Left ventricle myocardium superior (tissue), 1 donor: ENCODE measurements at places on chromosomes 3 and 15. TPM values are rescaled to one million over a fixed set of nuclear protein-coding genes. Genes with fewer than 3 reads are reported as not detected.

- DNase-seq = no peak
Measured at GRCh38 chr15:35399901-35400300, 146.1 kb downstream of the DPH6 start.

INSYN1 gene
- 168 TPM for total RNA-seq

GRCh38 chr15:100937171-100937570, 18.0 kb downstream of the LRRK1 start:
- no peak for DNase-seq

GRCh38 chr3:142337994-142338393, 109.8 kb downstream of the XRN1 start:
- DNase-seq = no peak

DNA sequence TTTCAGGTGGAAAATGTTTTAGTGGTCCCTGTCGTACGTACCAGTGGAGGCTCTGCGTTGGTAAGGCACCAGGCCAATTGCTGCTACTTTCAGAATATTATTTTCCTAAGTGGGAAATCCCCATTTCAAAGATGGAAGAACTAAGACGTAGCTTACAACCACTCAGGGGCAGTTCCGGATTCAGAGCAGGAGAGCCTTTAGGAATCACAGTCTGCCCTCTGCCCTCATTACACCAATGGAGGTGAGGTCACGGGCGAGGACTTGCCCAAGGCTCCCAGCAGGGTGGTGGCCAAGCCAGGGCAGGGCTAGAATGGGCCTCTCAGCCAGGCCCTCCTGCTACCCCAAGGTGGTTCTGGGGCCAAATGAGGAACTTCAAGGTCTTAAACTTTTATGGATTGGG, 72.6 kb downstream of the RASGRF1 start:
- DNase-seq = no peak

SLC51B gene
- not detected for total RNA-seq

GRCh38 chr15:31160740-31161495, 59.4 kb upstream of the TRPM1 start:
- no peak for DNase-seq

DNA sequence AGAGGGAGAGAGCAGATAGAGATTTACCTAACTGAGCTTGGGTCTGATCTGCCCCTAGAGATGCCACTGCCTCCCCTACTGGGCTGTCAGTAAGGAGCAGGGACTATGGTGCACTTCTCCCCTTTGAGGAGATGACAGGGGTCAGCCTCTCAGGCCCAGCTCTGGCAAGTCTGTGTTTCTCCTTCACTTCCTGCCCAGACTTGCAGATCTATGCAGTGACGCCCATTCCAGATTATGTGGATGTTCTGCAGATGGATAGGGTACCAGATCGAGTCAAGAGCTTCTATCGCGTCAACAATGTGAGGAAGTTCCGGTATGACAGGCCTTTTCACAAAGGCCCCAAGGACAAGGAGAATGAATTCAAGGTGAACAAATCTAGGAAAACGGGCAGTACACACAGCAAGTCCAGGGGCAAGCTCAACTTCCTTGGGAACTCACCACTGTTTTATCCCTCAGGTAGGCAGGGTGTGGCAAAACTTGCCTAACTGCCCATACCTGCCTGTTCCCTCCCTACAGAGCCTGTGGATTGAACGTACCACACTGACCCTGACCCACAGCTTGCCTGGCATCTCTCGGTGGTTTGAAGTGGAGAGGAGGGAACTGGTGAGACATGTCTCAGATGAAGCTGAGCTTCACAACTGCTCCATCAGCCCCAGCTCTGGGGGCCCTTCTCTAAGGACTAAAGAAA, 29.1 kb upstream of the MANF start:
- DNase-seq = no peak

DNA sequence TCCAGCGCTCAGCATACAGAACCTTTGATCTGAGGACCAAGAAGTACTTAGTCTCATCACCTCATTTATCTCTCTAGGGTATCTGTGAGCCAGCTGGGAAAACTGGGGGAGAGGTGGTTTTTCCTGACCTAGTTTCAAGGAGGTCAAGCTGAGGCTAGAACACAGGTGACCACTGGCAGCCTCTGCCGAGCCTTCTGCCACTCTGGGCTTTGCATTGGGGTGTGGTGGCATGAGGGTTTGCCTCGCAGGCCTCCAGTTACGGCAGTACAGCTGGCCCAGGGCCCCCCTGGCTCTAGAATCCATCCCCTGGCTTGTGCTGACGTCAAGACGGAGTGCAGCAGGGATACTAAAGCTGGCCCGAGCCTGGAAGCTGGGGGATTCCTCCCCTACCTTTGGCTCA, 34.7 kb upstream of the CDCP1 start:
- no peak for DNase-seq

DNA sequence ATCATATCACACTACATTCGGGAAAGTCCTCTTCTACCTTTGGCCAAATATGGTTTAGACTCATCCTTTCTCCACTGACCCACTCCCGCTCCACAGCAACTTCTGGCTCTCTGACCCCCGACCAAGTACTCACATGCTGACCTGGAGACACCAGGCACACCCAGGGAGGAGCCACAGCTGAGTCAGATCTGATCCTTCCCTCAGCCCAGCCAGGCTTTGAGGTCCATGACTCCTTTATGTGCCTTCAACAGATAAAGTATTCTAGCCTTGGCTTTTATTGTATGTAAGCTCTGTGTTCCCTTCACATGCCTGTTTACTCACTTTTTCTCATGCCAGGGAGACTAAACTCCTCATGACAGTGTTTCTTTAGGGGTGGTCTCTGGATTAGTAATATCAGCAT, 166.9 kb upstream of the UMPS start:
- no peak for DNase-seq

TNFSF10 gene
- total RNA-seq = 18.8 TPM

TMA7 gene
- 262 TPM for total RNA-seq

ASB7 gene
- total RNA-seq = 6.8 TPM

GPR87 gene
- not detected for total RNA-seq

NR1I2 gene
- 0.12 TPM for total RNA-seq

GRCh38 chr15:51649659-51650521, 27.3 kb upstream of the DMXL2 start:
- no peak for DNase-seq

GRCh38 chr3:107241217-107241616, 136.0 kb upstream of the CCDC54 start:
- DNase-seq = peak; percentile 48

GRCh38 chr15:73930371-73930770, 4.1 kb downstream of the LOXL1 start:
- DNase-seq = peak; percentile 81
